ENCODE measurements at places on chromosomes 4 and X.

DNA sequence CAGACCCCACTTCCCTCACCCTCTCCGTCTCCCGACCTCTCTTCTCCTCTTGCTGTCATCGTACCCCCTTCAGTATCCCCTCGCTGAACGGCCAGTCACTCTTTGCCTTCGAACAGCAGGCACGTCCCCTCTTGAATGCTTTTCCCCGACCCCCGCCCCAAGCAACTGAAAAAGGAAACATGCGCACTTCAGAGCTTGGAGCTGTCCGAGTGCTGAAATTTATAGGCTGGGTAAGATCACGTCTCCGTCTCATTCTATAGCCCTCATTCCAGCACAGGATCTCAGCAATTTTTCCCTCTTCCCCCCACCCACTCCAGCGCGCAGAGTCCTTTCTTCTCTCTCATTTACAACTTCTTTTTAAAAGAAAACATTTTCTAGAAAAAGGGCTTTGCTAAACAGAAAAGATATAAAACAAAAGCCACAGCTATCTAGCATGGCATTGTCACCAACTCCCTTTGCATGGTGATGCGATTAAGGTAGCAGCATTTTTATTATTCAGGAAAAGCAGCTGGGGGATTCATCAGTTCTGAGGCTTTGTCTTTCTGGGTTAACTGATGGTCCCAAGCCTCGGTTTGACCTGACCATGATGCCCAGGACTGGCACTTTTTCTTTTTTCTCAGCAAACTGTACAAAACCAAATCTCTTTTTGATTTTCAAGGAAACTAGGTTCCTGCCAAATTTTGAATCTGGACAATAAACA lies at the start of gene GLRA2:
GLRA2 (plus strand) TSS at position 247 of the 700 bp plus-strand sequence. CDS start 522 bp downstream, outside the sequence.
- no peak for DNase-seq

DNA sequence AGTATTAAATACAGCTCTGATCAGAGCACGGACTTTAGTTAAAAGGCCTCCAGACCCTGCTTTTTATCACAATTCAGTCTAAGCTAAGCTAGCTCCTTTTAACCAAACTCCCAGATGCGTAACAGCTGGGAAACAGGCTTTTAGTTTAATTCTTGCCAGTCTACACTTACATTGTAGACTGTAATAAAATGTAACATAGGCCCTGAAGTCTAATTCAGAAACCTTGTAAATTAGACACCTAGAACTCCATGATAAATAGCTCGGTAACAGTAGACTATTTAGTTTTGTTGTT lies 20.1 kb downstream of the FBXO8 start:
- DNase-seq: no peak

GRCh38 chr4:6197433-6198174 lies 2.7 kb downstream of the JAKMIP1 start:
- no peak for DNase-seq

DNA sequence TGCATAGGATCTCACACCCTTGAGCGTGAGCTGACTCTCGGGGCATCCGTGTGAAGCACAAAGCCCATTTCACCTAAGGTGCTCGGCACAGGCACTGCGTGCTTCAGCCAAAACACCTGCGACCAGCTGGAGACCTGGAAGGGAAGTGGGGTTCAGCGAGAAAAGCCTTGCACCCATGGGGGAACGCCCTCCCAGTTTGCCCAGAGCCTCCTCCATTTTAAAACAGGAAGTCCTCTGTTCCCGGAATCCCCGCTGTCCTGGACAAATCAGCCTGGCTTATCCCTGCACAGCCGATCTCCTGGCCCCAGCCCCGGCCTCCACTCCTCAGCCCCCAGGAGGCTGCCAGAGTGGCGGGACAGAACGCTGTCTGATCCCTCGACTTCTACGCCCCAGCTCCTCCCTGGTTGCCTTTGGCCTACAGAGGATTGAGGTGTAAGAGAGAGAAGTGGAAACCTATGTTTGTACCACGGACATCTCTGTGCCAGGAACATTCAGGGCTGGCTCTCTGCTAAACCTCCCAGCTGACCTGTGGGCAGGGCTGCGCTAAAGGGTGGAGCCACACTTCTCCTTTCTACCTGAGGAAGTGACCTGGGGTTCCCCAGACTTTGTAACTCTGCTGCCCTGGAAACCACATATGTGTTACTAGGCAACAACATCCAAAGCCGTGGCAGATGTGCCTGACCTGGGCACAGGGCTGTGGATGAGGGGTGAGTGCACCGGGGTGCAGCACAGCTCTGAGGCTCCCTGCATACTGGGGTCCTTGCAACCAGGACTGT lies 3.8 kb upstream of the C4orf50 start:
- no peak for DNase-seq

DNA sequence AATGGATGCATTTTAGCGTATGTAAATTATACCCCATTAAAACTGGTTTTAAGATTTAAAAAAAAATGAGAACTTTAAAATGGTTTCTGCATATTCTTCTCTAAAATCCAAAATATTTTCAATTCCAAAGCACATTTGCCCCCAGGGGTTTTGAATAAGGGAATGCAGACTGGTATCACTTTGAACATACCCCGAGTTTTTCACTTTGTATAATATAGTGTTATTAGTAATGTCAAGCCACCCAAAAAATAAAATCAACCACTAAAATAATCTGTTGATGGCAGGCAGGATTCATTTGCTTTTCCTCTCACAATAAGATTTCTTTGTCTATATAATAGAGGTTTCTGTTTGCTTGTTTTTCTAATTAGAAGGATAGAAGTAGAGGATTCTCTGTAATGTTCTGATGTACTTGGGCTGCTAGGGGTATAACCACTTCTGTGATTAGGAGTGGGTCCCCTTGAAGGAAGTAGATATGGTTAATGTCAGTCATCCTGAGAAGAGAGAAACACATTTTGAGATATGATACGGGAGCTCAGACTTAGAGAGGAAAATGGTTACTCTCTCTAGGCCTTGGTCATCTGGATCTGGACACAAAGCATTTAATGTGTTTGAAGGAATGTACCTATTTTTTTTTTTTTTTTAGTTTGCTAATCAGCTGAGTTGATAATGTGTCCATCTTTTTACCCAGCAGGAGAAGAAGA lies 9.3 kb upstream of the LIN54 start:
- no peak for DNase-seq

- DNase-seq: no peak
Observed at GRCh38 chr4:182593402-182593801, 323.8 kb downstream of the DCTD start.

- DNase-seq: no peak
Observed at GRCh38 chr4:177667687-177668086, 225.4 kb upstream of the AGA start.

GRCh38 chr4:20463176-20463430 lies 211.4 kb downstream of the SLIT2 start:
- DNase-seq: no peak

DNA sequence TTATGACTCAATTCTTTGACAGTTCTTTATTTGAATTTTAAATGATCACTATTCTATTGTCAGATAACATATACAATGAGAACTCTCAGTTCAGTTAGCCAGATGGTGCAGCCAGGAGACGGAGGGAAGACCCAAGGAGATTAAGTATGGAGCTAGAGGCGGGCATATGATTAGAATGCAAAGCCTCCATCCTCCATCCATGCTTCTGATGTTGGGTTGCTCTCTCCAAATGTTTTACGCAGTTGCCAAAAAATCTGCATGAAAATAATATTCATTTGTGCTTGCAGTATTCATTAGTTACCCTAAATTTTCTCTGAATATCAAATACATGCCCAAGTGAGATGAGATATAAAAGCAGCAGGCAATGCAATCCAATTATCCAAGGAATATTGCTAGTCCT lies 874.8 kb downstream of the C4orf33 start:
- DNase-seq: no peak

GRCh38 chrX:38311743-38312142 lies 15.6 kb downstream of the RPGR start:
- DNase-seq: no peak

DNA sequence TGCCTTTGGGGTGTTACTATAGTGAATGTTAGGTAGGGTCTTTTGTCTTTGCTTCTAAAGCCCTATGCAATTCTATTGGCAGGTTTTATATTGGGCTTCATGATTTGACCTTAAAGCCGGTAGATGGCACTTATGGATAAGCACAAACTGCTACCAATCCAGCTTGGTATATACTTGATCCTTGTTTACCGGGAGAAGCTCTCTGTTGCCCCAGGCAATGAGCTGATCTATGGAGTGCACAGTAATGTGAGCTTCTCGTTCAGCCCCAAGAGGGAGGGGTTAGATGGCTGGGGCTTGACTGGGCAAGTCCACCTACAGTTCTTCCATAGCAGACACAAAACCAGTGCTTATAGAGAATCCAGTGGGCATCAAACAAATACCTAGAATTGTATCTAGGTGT lies 287.2 kb upstream of the CT83 start:
- no peak for DNase-seq

GRCh38 chrX:11117745-11118144 lies 6.6 kb downstream of the HCCS start:
- DNase-seq: no peak

DNA sequence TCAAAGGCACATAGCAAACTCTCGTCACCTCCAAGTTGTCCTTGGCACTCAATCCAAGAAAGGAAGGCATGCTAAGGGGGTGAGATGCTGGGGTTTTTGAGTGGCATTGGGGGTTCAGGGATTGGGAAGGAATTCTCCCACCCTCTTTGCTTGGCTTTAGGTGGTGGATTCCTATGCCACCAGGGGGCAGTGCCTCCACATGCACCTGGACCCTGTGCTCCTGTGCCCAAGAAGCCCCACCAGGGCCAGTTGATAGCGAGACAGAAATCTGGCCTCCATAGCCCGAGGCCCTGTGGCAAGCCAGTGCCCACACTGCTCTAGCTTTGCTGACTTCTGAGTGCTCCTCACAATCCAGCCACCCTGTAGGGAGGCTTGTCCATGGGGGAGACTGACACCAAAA lies 2.0 kb upstream of the FATE1 start:
- DNase-seq: no peak

DNA sequence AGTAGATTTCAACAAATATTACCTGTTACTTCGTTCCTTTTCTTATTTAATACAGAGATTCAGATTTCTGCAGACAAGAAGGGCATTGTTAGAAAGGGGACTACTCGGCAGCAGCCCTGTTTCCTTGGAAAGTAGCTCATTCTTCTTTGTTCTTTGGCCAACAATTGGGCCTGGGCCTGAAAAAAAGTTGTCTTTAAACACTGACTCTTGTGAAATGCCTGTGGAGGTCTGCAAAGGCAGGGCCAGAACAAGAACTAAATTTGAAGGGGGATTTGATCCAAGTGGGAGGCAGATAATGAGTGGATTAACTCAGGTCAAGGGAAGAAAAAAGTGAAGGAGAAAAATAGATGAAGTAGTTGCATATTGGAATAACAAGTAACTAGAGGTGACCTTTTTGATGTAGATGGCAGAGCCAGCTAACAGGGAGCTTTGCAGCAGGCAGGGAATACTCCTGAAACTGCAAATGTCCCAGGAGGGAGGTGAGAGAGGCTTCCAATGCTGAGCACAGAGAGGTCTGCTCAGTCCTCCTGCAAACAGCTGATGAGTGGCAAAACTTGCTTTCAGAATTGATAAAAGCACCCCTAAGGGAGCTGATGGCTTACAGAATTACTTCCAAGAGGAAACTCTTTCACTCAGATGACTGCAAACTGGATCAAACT lies 393.2 kb upstream of the HS3ST1 start:
- DNase-seq: no peak

DNA sequence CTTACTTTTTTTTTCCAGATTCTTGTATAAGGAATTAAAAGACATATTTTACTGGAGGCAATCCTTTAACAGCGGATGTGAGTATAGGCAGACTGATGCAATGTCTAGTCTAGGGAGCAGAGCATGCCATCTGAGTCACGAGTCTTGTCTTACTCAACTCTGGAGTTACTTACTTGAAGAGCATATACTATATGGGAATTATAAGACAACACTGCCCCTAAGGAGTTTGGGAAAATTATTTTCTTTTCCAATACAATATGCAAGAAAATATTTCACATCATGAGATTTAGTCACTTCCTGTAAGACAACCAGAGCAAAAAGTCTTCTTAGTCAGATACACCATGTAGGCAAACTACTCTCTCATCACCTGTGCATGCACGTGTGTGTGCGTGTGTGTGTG lies 537.3 kb upstream of the FTHL17 start:
- no peak for DNase-seq

- DNase-seq: no peak
Observed at GRCh38 chr4:76546759-76547742, 112.0 kb downstream of the SHROOM3 start.

DNA sequence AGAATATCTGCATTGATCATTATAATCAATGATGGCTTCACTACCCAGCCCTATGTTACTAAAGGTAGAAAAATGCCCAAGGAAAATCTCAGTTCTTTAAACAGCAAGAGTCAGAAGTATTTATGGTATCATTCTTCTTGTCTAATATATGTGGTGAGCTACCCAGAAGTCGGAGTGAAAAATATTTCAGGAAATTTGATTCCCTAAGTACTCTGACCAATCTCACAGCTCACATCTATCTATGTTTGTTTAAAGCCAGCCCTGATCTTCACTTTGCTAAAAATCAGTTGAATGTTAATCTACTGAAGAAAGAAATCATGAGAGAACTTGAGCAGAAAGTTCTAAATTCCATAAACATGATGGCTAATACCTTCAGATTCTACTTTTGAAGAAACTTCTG lies 522.9 kb upstream of the SLIT2 start:
- DNase-seq: no peak

- no peak for DNase-seq
Observed at GRCh38 chrX:110282922-110283321, 35.0 kb downstream of the AMMECR1 start.

DNA sequence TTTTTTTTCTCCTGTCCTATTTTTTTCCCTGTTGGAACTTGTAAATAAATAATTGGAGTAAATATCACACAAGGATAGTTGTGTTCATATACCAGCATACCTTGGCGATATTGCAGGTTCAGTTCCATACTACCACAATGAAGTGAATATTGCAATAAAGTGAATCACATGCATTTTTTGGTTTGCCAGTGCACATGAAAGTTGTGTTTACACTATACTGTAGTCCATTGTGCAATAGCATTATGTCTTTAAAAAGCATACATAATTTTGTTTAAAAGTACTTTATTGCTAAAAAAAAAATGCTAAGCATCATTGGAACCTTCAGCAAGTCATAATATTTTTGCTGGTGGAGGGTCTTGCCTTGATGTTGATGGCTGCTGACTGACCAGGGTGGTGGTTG lies 88.6 kb downstream of the GSTCD start:
- no peak for DNase-seq

DNA sequence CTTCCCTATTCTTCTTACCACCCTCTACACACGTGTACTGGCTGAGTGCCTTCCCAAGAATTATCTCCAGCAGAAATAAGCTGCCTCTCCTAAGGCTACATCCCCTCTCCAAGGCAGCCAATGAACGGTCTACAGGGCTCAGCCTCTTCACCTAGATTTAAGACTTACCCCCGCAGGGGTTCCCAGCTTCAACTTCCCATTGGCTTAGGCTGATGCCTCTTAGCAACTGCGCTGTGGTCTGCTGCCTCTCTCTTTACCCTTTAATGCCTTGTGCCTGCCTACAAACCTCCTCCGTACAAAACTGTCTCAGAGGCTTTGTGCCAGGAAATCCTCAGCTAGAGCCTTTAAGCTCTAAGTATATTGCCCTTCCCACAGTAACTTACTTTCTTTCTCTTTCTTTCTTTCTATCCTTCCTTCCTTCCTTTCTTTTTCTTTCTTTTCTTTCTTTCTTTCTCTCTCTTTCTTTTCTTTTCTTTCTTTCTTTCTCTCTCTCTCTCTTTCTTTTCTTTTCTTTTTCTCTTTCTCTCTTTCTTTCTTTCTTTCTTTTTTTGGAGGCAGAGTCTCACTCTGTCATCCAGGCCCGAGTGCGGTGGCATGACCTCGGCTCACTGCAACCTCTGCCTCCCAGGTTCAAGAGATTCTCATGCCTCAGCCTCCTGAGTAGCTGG lies 15.1 kb upstream of the PIGA start:
- no peak for DNase-seq
